ENCODE measurements at places on chromosomes 7 and 10.

- no peak for DNase-seq
These were observed 379.5 kb downstream of the THSD7A start for GRCh38 chr7:11452476-11452875.

GRCh38 chr10:102712843-102713538 lies 1.2 kb downstream of the ARL3 start:
- peak; percentile 34 for DNase-seq

- DNase-seq: peak; percentile 61
These were observed 19.6 kb upstream of the ADAM12 start for GRCh38 chr10:126407831-126408230.

GRCh38 chr7:149422162-149422913 lies 38.5 kb downstream of the ZNF777 start:
- DNase-seq: peak; percentile 85

DNA sequence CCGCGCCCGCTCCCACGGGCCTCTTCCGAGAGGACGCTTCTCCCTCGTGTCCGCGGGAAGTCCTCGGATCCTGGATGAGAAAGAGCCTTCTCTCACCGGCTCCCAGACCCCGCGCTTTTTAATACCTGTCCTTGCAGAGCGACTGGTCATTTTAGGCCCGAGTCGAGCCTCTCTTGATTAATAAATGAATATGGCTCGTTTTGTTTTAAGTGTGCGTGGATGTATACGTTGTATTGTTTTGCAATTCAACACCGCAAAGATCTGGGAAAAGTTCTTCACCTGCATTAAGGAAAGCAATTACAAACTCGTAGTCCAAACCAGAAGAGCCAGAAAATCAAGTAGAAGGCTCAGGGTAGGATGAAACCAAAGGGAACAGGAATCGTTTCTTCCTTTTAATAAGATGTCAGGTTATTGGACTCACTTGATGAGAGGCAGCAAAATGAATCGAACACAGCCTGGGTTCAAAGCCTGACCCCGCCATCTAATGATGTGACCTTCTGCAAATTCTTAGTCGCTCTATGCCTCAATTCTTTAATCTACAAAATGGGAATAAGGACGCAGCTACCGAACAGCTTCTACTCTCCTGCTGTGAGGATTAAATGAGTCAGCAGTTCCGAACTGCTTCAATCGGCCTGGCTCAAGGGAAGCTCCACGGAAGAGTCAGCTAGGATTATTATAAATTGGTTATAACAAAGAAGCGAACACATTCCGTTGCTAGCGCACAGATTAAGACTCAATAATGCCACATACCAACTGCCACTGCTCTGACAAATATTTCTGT lies 277.8 kb upstream of the NEBL start:
- DNase-seq: no peak

DNA sequence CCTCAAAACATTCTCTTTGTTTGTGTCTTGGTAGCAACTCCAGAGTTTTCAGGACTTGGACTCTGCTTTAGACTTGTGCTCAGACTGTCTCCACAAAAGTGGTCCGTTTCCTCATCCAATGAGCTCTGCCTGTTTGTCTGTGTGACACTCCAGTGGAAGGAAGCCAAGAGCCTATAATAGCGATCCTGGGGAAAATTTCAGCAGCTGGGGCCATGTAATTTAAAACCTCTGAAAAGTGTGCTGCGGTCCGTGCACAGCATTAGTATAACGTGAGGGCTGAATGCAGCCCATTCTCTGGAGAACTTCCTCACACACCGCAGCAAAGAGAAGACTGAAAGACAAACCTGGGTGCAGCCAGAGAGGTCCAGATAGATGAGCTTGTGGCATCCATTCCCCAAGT lies at the start of gene LRRC17:
Gene LRRC17, plus strand, starts transcription at position 259 of the 400 bp plus-strand sequence. CDS start 20,914 bp downstream, outside the sequence.
- DNase-seq: peak; percentile 51

- DNase-seq: peak; percentile 72
These were observed 159.6 kb downstream of the PARD3 start for GRCh38 chr10:34655286-34656170.

DNA sequence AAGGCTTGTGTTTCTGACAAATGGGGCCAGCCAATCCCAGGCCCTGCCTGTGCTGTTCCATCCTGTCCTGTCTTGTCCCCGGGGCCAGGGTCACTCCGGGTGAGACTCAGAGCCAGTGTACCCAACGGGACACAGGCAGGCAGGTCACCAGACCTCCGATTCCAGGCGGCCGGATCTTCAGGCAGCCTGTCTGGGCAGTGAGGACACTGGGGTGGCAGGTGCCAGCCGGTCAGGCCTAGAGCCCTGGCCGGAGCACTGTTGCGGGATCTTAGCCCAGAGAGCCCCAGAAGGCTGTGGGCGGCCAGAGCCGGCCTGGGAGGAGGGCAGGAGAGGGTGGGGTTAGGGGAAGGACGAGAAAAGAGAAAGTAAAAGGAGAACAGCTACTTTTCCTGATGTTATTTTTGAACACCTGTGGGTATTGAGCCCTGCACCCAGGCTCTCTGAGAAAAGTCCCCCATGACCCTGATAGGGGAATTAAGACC lies 134.3 kb upstream of the TNRC18 start:
- peak; percentile 76 for DNase-seq

- peak; percentile 34 for DNase-seq
These were observed 8.6 kb downstream of the SHH start for GRCh38 chr7:155803418-155804376.

DNA sequence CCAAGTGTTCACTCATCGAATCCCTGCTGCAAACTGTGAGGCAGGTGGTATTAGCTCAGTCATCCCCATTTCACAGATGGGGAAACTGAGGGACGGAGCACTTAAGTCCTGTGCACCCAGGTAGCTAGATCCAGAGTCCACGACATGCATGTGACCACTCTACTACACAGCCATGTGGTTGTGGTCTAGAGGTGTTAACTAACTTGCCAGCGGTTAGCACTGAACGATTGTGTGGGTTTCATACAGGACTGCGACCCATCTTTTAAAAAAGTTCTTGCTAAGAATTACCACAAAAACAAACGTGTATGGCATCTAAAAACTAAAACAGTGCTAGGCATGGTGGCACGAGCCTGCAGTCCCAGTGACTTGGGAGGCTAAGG lies 16.1 kb upstream of the ABCC2 start:
- DNase-seq: no peak

DNA sequence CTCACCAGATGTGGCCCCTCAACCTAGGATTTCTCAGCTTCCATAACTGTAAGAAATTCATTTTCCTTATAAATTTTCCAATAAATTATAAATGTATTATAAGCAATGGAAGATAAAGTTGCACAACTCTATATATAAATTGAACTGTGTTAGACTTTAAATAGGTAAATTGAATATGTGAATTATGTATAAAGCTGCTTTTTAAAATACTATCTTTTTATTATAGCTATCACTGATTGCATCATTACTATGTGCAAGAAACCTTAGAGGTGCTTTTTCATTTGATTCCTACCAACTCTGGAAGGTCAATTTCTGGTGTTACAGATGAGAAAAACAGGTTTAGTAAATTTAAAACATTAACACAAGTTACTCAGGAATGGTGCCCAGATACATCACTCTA lies 8.4 kb downstream of the MTERF1 start:
- no peak for DNase-seq

DNA sequence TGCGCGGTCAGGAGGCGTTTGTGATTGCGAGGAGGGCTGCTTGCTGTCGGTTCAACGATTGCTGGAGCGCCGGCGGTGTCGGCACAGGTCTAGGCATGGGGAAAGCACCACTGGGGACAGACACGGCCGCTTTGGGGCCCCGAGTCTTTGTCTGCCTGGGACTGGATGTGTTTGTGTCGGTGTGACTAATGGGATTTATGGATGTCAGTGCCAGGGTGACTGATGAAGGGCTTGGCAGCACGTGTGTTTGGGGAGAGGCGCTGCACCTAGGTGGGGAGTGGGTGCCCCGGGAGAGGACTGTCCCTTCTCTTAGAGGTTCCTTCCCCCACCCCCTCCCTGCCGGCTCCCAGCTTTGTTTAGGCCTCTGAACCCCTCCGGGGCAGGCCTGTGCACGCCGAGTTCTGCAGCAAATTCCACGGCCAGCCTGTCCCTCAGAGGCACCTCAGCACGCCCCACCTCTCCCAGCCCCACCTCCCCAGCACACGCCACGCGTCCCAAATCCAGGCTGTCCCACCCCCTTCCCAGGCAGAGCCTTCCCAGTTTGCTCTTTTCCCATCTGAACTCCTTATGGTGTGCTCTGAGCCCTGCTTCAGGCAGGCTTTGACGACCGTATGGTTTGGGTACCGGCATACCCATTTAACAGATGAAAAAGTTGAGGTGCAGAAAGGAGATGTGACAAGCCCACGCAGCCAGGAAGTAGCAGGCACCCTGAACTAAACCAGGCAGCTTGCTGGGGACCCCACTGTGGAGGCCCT lies 6.4 kb upstream of the TNRC18 start:
- peak; percentile 79 for DNase-seq

DNA sequence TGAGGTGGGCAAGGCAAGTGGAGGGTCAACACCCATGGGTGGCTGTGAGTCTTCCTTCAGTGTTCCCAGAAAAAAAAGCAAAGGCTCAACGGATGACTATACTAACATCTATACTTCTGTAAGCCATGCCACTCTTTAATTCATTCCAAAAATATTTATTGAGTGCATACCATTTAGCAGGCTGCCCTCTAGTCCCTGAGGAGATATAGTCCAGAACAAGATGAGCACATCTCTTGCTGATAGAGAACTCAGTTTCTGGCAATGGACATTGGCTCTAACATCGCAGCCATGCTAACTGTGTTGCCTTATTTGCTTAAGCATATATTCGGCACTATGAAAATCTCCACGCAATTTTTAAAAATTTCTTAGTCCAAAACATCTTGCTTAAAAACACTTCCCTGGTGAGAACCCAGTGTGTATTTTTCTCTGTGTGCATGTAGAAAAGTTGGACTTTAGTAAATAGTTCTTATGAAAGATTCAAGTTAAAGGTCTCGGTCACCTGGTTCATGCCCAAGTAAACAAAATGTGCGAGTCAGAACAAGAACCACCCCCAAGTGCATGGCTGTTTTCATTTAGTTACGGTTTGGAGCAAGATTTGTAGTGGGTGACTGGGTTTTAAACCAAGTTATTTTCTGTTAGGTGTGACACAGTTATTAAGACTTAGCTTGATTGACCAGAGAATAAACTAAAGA lies 69.8 kb downstream of the MET start:
- no peak for DNase-seq

- no peak for DNase-seq
These were observed 593.4 kb upstream of the GHITM start for GRCh38 chr10:83545901-83546391.

DNA sequence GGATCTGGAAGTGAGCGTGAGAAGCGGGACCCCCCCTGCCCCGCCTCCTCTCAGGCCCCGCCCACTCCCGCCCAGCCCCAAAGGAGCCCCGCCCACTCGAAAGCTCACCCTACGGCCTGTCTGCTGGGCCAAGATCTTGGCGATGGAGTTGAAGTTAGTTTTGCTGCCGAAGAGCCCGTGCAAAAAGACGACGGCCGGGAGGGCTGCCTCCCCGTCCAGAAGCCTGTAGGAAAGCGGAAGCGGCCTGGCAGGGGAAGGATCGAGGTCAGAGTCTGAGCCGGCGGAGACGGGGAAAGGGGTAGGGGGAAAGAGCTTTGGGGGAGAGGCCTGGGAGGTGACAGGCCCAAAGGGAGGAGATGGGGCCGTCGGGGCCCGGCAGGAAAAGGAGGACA lies 386 bp downstream of the ABHD11 start:
- peak; percentile 81 for DNase-seq

DNA sequence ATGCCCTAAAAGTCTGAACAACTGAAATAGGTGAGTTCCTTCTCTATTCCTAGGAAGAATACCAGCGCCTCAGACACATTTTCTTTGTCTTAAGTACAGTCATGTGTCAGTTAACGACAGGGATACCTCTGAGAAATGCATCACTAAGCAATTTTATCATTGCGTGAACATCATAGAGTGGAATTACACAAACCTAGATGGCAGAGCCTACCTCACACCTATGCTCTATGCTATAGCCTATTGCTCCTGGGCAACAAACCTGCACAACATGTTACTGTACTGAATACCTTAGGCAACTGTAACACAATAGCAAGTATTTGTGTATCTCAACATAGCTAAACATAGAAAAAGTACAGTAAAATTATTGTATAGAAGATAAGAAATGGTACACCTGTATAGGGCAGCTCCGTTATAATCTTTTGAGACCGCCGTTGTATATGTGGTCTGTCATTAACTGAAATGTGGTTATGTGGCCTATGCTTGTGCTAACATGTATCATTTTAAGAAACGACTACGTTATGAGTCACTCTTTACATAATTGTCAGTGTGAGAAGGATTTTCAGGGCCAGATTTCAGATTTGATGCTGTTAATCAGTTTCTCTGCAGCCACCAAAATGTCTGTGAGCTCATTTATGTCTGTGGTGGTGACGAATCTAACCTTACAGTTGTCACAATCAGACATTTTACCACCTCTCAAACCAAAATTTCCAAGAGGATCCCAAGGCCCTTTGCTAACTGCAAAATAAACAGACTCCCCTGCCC lies 66.1 kb upstream of the STK17A start:
- no peak for DNase-seq

GRCh38 chr10:43679509-43679908 lies 30.8 kb upstream of the ZNF32 start:
- DNase-seq: peak; percentile 13

Data from GM23248 (cell line).